Frontal cortex (tissue), 4 donors: ENCODE measurements at places on chromosomes 11 and 22.

DNA sequence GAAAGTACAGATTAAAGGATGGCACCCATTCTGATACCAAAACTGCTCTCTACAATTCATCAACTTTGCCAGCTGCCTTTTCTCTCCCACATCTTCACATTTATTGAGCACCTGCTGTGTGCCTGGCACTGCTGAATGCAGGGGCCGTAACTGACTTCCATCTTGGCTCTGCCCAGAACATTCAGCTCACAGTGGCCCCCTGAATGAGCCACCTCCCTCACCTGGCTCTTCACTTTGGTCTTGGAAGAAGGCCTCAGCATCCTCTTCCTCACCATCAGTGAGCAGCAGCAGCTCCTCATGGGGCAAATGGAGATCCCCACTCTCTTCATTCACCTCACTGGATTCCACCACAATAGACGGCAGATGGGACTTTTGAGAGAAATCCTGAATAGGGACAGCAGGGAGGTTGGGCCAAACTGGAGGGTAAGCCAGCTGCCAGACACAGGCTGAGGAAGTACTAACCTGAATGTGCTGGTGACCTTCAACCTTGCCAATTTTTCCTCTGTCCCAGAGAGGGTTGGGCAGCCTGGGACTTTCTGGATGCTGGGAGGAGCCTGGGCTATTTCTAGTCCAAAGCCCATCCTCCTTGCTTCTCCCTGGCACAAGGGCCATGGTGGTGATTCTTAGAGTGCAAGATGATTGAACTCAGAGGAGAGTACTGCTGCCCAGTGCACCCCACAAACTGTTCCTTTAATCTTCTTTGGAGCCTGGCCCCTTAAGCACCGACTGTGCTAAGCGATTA is 1.9 kb upstream of the UQCC3 start:
- DNase-seq, result no peak

DNA sequence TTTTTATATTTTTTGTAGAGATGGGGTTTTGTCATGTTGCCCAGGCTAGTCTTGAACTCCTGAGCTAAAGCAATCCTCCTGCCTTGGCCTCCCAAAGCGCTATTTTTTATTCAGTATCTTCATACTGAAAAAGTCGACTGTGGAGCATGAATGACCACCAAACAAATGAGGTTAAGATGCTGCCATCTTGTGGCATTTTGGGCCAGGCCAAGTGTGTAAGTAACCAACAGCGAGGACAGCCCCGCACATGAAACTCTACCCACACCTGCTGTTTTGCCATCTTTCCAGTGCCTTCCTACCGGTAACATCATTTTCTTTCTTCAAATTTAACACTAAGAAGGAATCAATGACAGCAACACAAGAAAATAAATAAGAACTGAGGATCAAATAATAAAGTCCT is 32.2 kb upstream of the AQP11 start:
- DNase-seq, result no peak

- DNase-seq, result no peak
These were observed 15.5 kb downstream of the OR6Q1 start for GRCh38 chr11:58046231-58046630.

DNA sequence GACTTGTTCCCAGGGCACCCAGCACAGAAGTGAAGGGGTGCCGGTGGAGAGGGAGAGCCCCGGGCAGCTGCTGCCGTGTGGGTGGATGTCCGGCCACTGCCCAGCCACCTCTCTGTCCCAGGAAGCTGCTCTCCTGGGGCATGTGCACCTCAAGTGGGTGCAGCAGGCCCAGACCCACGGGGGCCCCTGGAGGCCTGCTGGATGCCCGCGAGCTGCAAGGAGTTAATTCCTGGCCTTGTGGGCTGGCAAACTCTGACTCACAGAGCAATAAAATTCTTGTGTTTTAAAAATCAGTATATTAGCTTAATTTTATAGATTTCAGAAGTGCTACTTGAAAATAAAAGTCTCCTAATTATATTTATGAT is 37.4 kb upstream of the KCNQ1OT1 start:
- no peak for DNase-seq

DNA sequence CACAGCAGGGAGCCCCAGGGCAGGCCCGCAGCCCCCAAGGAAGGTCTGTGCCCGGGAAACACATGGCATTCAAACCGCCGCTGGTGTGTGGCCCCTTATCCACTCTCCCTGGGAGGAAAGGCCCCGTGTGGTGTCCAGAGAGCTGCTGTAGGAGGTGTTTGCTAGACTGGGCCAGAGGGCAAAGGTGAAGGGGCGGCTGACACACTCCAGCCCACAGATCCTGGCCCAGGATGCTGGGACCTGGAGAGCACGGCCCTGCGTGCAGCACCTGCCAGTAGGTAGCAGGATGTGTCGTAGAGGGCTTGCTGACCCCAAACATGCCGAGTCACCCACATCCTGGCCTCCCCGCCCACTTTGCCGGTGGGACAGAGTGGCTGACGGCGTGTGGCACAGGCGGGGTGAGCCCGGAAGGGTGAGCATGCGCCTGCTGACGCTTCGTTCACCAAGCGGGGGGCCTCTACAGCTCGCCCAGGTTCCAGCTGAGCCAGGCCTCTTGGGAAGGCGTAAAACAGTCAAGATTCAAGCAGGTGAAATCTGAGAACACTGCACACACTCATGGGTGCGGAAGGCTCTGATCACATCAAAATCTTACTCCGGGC is 11.0 kb downstream of the OSBPL5 start:
- no peak for DNase-seq
